Activated T-helper 2 cell treated with anti-CD3 and anti-CD28 coated beads, Interferon-gamma antibody, Interleukin-2, Interleukin-4, amounts not matched to agents 10 μg/mL and 5 μg/mL and 100 μg/mL, durations not matched to agents 14 hours and 24 hours and 36 hours (primary cell): ENCODE measurements at places on chromosomes 12 and 14.

DNA sequence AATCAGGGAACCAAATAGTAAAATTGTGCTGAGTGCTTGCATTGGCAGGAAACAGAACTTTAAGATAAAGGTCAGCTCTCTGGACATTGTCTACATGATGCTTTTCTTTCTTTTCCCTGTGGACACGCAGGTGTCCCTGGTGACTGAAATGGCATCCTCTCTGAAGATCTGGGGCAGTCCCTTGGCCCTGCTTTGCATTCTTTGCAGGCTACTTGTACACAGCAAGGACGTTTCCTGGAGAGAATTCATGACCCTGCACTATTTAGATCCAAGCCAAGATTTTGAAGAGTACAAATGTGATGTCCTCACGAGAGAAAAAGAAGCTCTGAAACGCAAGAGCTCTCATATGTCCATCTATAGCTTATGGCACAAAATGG, 11.3 kb upstream of the EDDM3A start:
- no peak for DNase-seq

DNA sequence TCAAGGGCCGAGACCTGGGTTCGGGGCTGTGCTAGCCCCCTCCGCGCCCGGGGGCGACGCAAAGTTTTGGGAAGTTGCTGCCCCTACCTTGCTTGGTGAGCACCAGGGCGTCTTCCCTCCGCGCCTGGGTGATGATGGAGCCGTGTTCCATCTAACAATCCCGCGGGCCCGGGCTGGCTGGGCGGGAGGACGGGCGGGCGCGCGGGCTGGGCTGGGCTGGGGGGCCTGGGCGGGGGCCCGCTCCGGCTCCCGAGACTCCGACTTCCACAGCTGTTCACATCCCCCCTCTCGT, 298 bp downstream of the CTDSP2 start:
- DNase-seq = no peak

DNA sequence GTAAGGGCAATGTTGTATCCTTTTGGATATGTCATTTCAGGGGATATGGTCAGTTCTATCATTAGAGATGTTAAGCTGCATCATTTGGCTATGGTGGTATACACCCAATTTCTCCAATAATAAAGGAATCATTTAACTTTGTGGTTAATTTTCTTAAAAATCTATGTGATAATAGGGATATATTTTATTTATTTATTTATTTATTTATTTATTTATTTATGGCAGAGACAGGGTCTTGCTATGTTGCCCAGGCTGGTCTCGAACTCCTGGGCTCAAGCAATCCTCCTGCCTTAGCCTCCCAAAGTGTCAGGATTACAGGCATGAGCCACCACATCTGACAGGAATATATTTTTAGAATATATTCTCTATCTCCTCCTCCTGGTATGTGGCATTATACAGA, 85.7 kb downstream of the EML5 start:
- no peak for DNase-seq

DNA sequence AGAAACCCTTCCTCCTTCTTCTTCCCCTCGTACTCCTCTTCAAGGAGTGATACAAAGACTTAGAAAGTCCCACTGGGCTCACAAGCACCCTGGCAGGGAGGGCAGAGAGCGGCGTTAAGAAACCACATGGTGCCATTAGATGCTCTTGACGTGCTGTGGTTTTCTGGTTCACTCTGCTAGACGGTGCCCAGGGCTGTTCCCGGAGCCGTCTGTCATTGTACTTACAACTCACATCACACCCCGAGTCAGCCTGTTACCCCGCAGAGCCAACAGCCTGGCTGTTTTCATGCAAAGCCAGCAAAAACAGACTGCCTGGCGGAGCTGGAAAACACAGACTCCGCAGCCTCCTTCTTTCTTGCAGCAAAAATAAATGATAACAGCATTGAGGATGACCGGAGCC, 232.6 kb upstream of the TBX3 start:
- DNase-seq = no peak

GRCh38 chr12:10615532-10615931, 2.1 kb upstream of the MAGOHB start:
- no peak for DNase-seq

DNA sequence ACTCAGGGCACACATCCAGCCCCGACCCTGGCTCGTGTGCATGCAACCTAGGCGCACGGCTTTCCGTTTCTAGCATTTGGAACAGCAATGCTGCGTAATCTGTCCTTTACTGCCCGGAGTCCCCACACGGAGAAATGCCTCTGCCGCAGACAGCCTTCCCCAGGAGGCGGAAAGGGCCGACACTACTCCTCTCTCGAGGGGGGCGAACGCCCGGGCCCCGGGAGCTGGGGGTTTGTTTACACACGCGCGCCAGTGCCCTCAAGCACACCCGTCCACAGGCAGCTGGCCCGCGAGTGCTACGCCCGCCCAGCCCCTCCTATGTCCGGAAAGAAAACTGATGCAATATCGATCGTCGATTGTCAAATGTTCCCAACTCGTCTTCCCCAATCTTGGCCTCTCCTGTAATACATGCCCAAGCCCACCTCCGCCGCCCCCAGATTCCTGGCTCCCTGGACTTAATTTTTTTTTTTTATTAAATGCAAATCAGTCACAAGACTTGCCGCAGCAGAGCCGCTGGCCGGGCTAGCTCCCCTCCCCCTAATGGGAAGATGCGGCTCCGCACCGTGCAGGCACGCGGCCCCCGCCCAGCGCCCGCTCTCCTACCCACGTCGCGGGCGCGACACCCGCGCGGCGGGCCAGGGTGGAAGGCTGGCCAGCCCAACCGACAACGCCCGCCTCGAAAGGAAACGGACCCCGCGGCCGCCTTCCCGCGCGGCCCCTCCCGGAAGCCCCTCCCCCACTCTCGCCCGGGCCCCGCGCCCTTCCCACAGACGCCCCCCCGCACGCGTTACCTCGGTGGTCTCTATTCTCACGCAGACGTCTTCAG, 642 bp downstream of the SLC38A2 start:
- DNase-seq = peak; percentile 56

- DNase-seq = no peak
Observed at GRCh38 chr12:3381059-3382047, 109.7 kb upstream of the PRMT8 start.

GRCh38 chr14:64721391-64721791, 17.2 kb downstream of the PLEKHG3 start:
- no peak for DNase-seq

GRCh38 chr14:70716958-70717357, 75.2 kb downstream of the TTC9 start:
- no peak for DNase-seq

DNA sequence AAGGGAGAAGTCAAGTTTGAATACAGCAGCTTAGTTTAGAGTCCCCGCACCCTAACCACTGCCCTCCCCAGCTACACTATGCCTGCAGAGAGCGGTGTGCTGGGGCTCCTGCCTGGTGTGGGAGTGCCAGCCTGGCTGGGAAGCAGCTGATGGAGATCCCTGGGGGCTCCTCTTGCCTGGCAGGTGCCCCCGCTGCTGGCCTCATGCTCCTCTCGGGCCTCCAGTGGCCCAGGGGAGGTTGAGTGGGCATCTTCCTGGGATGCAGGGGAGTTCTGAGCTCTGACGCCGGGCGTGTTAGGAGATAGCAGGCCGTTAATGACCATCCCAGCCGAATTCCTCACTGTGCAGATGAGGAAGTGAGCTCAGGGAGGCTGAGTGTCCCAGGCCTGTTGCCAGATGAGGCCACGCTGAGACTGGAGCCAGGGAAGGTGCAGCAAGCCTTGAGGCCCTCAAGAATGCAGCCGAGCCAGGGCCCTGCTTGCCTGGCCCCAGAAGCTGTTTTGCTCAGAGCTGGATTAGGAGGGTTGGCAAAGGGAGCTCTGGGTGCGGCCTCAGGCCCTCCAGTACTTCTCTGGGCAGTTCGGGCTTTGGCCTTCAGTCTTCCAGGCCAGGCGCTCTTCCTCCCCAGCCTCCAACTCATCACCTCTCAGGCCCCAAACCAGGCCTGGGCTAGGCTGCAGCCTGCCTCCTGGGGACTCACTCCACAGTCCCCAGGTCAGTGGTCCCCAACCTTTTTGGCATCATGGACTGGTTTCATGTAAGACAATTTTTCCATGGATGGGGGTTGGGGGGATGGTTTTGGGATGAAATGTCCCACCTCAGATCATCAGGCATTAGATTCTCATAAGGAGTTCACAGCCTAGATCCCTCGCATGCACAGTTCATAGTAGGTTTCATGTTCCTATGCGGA, 6.6 kb upstream of the CYP46A1 start:
- no peak for DNase-seq

- no peak for DNase-seq
Observed at GRCh38 chr14:68306934-68307789, 485.7 kb downstream of the ZFP36L1 start.

- DNase-seq = peak; percentile 32
Observed at GRCh38 chr12:67647799-67648520, 585 bp upstream of the DYRK2 start.
